Activated naive CD8-positive, alpha-beta T cell treated with anti-CD3 and anti-CD28 coated beads, Interleukin-2, amount 50 U/mL, for 16 hours (primary cell): ENCODE measurements at places on chromosomes 12 and 14.

DNA sequence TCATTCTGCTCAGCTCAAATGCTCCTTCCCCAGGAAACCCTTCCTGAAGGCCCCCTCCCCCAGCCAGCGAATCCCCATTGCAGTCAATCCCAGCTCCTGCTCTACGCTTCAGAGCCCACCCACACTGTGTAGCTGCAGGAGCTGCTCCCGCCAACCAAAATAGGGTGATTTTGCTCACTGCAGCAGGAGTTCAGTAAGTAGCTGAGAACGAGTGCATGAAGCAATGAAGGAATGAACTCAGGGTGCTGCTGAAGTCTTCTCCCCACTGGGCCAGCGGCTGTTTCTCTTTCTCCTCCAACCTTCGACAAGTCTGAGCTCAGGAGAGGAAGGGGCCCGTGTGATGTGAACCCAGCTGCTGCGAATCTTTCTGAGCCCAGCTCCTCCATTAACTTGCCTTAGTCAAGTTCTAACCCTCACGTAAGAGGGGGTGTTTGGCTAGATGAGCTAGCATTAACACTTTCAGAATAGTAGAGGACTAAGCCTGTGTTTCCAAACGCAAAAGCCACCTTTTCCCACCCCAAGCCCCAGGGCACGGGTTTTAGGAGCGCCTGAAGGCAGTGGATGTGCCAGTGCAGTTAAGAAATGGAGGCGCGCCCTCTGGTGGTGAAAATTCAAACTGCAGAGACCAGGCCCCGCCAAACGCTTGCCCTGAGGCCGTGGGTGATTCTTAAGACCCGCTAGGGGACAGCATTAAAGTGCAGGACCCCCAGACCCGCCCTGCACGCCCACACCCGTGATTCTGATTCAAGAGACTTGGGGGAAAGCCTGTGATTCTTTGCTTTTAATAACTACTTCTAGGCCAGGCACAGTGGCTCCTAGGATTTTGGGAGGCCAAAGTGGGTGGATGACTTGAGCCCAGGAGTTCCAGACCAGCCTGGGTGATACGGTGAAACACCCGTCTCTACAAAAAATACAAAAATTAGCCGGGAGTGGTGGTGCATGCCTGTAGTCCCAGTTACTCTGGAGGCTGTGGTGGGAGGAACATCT is 11.9 kb upstream of the SERPINA4 start:
- no peak for DNase-seq

- no peak for DNase-seq
Measured at GRCh38 chr14:76997257-76997970, 31.1 kb downstream of the IRF2BPL start.

GRCh38 chr12:24919346-24920001 is 29.4 kb downstream of the BCAT1 start:
- peak; percentile 17 for DNase-seq

DNA sequence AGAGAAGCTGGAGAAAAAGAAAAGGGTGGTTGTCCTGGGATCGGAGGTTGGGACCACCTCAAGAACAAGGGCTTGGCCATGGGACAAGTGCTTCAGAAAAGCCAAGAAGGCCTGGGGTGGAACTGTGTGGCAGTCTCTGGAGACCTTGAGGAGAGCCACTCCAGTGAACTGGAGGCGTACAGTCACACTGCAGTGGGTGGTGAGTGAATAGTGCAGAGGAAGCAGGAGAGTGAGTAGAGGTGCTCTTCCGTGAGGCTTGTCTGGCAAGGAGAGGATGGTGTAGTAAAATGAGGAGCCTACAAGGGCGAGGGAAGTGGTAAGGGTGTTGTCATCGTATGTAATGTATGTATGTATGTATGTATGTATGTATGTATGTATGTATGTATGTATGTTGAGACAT is 20.9 kb downstream of the RASSF3 start:
- no peak for DNase-seq

- DNase-seq: no peak
Measured at GRCh38 chr14:28603606-28604005, 163.0 kb upstream of the FOXG1 start.

DNA sequence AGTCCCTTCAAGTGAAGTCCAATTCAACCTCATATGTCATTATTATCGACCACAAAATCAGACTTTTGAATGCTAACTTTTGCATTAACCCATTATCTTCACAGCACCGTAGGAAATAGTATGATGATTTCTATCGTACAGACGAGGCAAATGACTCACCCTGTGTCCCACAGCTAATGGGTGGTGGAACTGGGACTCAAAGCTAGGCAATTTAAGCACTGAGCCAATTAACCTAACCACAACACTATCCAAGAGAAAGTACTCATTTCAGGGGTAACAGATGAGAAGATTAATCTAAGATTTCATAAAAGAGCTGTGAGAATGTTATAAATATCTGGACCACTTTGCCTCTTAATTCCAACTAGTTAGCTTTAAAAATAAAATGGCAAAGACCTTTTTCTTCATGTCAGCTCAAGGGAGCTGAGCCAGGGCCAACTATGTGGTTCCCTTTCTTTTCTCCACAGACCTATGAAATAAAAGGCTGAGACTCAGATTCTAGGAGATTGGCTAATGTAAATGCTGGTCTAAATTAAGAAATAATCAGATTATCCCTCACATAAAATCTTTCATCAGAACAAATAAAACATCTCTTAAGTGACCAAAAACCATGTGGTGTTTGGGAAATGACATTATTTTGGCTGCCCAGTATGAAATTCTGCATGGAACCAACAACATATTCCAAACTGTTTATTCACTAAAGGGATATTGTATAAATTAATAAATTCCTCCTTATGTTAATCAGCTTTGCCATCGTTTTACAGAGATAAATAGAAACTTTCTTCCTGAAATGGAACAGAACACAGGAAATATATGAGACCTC is 4.9 kb downstream of the PTGER2 start:
- DNase-seq: no peak

DNA sequence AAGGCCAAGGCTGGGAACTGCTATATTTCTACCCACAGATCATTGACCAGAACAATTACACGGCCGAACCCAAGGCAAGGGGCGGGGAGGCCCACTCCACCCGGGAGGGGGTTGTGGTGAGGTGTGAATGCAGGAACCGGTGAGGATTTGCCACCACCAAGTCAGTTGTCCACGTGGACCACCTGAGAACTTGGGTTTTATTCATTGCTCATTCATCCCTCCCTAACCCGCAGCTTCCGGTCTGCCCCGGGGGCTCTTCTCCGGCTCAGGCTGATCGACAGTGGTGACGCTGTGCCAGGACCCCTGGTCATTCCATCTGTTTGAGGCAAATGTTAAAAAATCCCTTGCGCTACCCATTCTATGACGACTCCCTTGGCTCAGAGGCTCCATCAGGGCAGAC is 127.7 kb upstream of the RTL1 start:
- no peak for DNase-seq

- DNase-seq: no peak
Measured at GRCh38 chr12:131618303-131618658, 92.6 kb upstream of the SFSWAP start.

- no peak for DNase-seq
Measured at GRCh38 chr14:24070285-24071143, 848 bp upstream of the CPNE6 start.

DNA sequence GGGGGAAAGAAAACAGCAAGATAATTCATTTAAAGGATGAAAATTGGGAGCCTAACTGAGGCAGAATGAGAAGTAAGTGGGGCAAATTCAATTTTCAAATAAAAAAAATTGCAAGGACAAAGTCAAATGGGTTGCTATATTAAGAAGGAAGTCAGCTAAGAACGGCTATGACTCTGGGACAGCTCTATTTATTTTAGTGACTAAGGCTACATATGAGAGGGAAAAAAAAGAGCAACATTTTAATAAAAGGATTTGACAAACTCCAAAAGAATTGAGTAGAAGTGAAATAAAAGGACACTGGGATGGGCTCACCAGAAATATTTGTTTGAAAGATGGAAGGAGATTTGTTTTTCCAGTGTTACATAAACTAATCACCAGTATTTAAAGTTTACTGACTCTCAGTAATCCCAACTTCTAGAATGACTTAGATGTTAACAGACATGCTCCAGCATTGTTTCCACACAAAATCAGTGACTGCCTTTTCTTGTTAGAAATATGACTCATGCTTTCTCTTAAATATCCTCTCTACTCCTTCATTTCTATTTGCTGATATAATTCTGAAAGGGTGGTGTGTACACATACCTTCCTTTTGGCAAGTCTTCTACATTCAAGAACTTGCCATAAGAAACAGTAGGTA is 198.5 kb downstream of the SLC25A21 start:
- DNase-seq: no peak

GRCh38 chr12:106066051-106066705 is 72.6 kb downstream of the NUAK1 start:
- DNase-seq: no peak

- peak; percentile 61 for DNase-seq
Measured at GRCh38 chr12:53352331-53353256, 16.4 kb upstream of the SP7 start.

- peak; percentile 8 for DNase-seq
Measured at GRCh38 chr12:12349711-12350665, at the start of gene MANSC1. MANSC1 (minus strand) TSS chr12:12350242; CDS start chr12:12343314, 6,928 bp downstream.

GRCh38 chr14:28382444-28383190 is 384.0 kb upstream of the FOXG1 start:
- DNase-seq: no peak

DNA sequence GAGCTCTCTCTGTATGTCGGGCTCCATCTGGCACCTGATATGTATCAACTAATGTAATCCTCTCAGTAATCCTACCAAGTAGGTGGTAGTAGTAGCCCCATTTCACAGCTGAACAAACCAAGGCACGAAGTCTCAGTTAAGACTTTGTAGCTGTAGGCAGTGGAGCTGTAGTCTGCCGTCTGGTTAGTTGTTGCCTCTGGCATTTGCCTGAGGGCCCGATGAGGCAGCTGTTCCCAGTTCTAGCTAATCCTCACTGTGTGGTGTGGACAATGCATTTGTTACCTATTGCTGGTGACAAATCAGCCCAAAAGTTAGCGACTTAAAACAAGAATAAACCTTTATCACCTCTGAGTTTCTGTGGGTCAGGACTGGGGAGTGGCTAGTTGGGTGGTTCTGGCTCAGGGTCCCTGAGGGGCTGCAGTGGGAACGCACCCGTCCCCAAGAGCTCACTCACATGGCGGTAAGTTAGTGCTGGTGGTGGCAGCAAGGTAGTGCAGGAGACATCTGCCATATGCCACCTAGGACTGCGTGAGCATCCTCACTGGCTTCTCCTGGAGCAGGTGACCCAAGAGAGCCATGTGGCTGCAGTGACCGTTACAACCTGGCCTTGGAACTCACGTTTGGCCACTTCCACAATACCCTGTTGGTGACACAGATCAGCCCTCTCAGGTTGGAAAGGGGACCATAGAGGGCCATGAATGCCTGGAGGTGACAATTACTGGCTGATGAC is 5.6 kb downstream of the AACS start:
- no peak for DNase-seq

DNA sequence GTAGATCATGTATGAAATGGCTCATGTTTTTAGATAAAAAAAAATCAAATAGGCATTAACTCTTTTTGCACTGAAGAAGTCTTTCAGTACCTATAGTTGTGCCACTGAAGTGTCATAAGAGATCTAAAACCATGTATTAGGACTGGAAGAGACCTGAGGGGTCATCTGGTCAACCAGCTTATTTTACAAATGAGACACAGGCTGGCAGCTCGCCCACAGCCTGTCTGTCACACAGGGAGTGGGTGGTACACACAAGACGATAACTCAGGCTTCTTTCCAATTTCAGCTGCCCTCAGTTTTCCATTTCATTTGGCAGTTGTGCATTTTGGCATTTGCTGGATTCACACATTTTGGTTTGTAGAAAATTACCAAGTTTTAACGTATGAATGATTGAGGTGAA is 34.7 kb downstream of the C12orf75 start:
- no peak for DNase-seq

DNA sequence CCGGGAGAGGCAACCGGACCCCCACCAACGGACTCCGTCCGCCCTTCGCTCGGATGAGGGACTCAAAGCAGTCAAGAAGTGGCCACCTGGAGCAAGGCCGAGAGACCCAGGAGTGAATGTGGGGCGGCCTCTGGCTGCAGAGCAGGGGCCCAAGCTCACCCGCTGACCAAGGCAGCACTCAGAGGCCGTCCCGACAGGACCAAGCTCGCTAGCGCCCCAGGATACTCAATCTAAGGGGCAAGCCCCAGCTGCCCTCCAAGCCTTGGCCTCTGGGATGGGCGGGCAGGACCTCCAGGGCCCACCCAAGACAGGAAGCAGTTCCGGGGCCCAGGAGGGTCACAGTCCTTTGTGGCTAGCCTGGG is 936 bp downstream of the AKT1 start:
- DNase-seq: no peak

DNA sequence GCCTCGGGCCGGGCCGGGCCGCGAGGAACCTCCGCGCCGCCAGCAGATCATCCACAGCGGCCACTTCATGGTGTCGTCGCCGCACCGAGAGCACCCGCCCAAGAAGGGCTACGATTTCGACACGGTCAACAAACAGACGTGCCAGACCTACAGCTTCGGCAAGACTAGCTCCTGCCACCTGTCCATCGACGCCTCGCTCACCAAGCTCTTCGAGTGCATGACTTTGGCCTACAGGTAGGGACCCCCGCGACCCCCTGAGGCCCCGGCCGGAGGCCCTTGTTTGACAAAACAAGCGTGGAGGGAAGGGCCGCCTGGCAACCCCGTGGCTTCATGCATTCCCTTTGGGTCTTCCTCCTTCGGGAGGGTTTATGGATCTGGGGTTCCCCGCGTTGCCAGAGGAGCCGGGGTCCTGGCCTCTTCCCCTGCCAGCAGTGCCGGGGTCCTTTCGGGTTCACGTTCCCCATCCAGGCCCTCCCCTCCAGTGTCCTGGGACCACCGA is 526 bp downstream of the MLXIP start:
- no peak for DNase-seq

GRCh38 chr12:100698518-100698917 is 96.1 kb upstream of the ANO4 start:
- DNase-seq: no peak

GRCh38 chr12:4766445-4766844 is 46.2 kb downstream of the GALNT8 start:
- DNase-seq: no peak

- no peak for DNase-seq
Measured at GRCh38 chr14:105430565-105430964, 10.9 kb downstream of the MTA1 start.

- DNase-seq: no peak
Measured at GRCh38 chr12:89369166-89369565, 16.9 kb upstream of the DUSP6 start.

DNA sequence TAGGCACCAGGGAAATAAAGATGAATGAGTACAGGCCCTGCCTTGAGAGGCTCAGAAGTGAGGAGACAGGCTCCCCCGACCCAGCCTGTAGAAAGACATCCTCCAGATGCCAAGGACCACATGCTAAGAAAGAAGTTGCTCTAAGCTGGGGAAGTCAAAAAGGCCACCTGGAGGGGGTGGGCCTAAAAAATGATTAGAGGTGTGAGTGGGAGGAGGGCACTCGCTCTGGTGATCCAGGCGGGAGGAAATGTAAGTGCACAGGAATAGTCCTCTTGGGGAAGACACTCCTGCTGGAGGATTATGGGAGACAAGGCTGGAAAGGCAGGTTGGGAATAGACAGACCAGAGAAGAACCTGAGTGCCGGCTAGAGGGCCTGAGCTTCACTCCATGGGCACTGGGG is 32.2 kb downstream of the SMUG1 start:
- no peak for DNase-seq

GRCh38 chr14:33580841-33581240 is 370.0 kb downstream of the EGLN3 start:
- DNase-seq: no peak

GRCh38 chr12:97324471-97324870 is 138.1 kb upstream of the RMST start:
- DNase-seq: no peak

GRCh38 chr12:11981121-11981733 is 89.5 kb upstream of the BCL2L14 start:
- DNase-seq: no peak

GRCh38 chr14:54782751-54783659 is 119.6 kb downstream of the GCH1 start:
- DNase-seq: no peak
